SJCRH30 (cell line): ENCODE measurements at places on chromosomes 3 and 15. TPM values are rescaled to one million over a fixed set of nuclear protein-coding genes. Genes with fewer than 3 reads are reported as not detected.

SLC6A11 gene
- total RNA-seq: 0.03 TPM in 1 of 2 replicates, not detected in the other

DNA sequence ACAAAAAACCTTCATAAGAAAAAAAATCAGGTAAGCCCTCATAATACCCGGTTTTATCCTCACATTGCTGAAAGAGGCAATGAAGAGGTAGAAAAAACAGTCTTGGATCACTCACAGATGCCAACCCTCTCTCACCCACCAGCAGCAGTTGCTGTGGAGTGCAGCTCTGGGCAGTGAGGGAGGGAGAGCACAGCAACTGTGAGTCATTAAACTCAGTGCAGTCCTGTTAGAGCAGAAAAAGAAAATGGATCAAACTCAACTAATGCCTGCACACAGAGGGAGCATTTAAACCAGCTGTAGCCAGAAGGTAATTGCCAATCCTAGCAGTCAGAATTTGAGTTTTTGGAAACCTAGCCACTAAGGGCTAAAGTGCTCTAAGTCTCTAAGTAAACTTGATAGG, 1050.6 kb upstream of the ALCAM start:
- no peak for DNase-seq

DNA sequence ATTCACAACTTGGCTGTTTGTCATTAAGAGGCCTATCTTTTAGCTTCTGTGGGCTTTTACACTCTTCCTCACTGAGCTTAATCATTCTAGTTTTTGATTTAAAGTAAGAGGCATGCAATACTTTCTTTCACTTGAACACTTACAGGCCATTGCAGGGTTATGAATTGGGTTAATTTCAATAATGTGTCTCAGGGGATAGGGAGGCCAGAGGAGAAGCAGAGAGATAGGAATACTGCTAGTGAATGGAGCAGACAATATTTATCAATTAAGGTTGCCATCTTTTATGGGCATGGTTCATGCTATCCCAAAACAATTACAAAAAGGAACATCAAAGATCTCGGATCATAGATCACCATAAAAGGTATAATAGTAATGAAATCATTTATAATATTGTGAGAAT, 189.8 kb downstream of the EPHA3 start:
- no peak for DNase-seq

GRCh38 chr3:50666837-50667236, 7.9 kb upstream of the DOCK3 start:
- DNase-seq: no peak

DNA sequence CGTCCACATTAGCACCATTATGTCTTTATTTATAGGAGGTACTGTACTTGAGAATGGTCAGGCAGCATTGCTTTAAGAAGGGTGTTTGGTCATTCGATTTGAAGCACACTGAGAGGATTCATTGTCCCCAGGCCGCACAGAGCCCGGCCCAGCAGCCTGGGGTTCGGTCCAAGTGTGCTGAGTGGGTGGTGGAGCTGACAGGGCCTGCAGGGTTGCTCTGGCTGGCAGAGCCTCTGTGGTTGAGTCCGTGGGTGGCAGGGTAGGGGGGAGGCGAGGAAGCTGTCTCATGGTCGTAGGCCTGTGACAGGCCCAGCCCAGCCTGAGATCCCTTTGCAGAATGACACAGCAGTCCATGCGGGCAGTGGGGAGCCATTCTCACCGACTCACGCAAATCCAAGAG, 227.7 kb upstream of the TOPAZ1 start:
- no peak for DNase-seq

ATP13A5 gene
- total RNA-seq: 0.03 and 0.06 TPM in 2 replicates

SOX14 gene
- not detected in 2 replicates for total RNA-seq

DNA sequence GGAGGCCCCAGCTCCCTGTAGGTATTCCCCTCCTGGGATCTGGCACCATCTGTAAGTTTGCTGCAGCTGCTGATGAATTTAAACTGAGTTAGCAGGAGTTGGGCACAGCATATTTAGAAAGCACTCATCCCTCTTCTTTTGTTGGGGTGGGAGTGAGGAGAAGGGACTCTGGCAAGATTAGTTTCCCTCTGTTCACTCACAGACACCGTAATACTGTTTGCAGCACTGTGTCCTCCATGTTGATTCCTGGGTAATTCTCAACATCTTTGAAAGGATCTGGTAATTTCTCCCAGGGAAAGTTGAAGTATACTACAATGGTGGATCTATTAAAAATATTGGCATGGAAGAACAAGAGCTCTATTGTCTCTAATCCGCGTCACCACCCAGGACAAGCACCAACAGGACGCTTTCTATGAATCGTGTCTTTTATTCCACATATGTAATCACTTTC, 173.3 kb downstream of the RBMS3 start:
- no peak for DNase-seq

GOLGA8J gene
- total RNA-seq: not detected in 2 replicates

GRCh38 chr3:161081633-161082032, 23.5 kb downstream of the B3GALNT1 start:
- no peak for DNase-seq

DNA sequence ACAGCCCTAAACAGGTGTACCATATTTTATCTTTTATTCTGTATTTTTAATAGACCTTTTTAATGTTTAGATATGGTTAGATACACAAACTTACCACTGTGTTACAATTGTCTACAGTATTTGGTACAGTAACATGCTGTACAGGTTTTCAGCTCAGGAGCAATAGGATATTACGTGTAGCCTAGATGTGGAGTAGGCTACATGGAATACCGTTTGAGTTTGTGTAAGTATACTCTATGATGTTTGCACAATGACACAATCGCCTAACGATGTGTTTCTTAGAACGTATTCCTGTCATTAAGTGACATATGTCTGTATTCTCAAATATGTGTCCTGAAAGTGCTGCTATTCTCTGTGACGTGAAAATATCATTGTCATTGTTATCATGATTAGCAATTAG, 62.6 kb downstream of the MFSD1 start:
- DNase-seq: no peak

GPR62 gene
- total RNA-seq: not detected in 2 replicates

HHLA2 gene
- not detected in 2 replicates for total RNA-seq

GRCh38 chr3:179558742-179559364, 3.9 kb upstream of the ACTL6A start:
- DNase-seq: peak; percentile 54

RTP1 gene
- total RNA-seq: not detected in 2 replicates

C3orf80 gene
- 0.05 and 0.14 TPM in 2 replicates for total RNA-seq

GRCh38 chr3:59996056-59996455, 946.2 kb upstream of the CFAP20DC start:
- DNase-seq: no peak

ARGFX gene
- total RNA-seq: 1.1 and 1.2 TPM in 2 replicates

DNA sequence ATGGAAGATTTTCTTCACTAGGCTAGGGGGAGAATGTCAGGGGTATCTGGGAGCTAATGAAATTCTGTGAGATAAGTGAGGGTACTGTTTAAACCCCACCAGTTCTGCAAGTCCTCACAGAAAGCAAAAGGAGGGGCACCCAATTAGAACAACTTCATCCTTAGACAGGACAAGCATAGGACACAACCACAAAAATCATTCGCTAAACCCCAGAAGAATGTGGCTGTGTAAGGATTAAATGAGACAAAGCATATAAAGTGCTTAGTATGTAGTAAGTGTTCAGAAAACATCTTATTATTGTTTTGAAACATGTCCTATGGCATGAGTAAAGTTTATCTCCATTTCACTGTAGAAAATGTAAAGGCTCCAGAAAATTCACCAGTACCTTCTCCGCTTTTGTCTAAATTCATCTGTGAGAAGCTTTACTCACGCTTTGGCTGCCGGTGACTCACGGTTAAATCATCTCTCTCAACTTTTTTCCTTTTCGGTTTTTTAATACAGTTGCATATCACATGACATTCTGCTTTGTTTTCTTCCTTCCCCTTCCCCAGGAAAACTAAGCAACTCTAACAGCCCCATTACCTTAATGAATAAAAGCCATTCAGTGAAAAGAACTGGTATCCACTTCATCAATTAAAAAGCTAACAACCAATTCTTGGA, 1.7 kb downstream of the CLRN1 start:
- DNase-seq: no peak

- DNase-seq: no peak
Measured at GRCh38 chr15:68774521-68775235, 46.0 kb downstream of the ANP32A start.

GRCh38 chr3:64903006-64903405, 215.2 kb upstream of the ADAMTS9 start:
- DNase-seq: no peak

LRRC58 gene
- total RNA-seq: 44.1 and 48.5 TPM in 2 replicates

GRCh38 chr3:194184265-194184751, 48.4 kb downstream of the HES1 start:
- DNase-seq: no peak

GRCh38 chr3:56923526-56924224, 121.9 kb upstream of the ARHGEF3 start:
- peak; percentile 13 for DNase-seq

DNA sequence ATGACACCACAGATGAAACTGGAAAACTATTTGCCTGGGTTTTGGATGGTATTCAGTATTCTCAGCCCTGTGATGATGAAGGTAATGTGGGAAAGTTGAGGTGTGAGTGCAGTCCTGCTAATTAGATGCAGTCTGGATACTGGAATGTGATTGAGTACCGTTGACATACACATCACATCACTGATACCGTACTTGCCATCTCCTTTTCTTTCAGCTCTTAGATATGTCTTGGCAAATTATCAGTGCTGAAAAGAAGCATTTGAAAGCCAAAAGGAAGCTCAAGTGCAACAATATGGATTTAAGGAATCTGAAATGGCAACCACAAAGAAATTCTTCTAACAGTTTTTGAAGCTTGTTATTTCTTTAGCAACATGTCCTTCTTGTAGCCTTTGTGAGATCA, 381.4 kb upstream of the TGFBR2 start:
- DNase-seq: no peak

ZWILCH gene
- total RNA-seq: 53.4 and 61.8 TPM in 2 replicates

DNA sequence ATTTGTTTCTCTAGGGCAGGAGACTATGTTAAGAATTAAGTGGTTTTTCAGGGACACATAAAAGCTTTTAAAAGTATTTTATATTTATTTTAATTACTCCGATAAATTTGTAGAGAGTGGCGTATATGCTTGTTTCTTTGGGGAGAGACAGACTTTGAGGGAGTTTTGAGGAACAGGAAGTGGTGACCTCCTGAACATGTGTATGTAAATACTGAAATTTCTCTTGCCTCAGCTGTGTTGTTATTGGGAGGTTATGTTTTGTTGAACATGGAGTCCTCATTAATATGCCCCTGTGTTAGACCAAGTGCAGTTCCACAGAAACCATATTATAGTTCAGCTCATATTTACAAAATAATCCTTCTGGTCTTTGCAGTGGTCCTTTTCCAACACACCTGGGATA, 41.8 kb upstream of the UTS2B start:
- DNase-seq: no peak

GRCh38 chr3:168812234-168812633, 716.5 kb upstream of the GOLIM4 start:
- peak; percentile 2 for DNase-seq

- DNase-seq: peak; percentile 3
Measured at GRCh38 chr3:16945330-16945729, 60.6 kb downstream of the PLCL2 start.

MEF2A gene
- 33.5 and 41.2 TPM in 2 replicates for total RNA-seq

GRCh38 chr3:85737846-85738245, 779.1 kb downstream of the CADM2 start:
- DNase-seq: no peak

- peak; percentile 27 for DNase-seq
Measured at GRCh38 chr3:56323986-56324420, 144.3 kb downstream of the ERC2 start.

DNA sequence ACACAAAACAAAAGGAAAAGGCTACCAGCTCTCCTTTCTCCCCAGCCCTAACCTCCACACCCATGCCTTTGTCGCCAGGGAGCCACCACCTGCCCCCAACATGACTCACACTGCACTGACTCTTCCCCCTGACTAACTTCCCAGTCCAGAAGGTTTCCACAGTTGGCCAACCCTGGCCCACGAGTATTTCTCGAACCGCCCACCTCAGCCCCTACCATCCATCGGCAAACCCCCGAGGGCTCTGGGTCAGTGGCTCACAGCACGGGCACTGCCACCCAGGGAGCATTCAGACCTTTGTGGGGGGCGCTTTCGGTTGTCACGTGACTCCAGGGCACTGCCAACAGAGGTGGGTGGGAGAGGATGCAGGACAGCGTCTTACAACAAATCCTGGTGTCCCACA, 152.3 kb downstream of the LRRC28 start:
- DNase-seq: peak; percentile 23

DNA sequence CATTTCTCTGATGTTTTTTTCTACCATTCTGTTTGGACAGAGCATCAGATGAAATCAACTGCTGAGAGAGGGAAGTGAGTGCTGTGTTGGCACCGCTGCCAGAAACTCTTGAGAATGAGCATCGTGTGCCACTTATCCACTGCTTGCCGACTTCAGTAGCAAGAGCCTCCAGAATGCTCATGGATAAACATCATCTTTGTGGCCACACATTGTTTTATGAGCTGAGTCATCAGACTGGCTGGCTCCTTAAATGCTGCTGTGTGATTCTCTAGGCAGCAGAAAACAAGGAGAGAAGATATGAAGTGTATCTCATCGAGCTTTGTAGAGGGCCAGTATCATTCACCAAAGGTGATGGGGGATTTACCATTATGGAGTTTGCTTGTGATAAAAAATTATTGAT, 3.4 kb upstream of the DOCK3 start:
- DNase-seq: no peak

DNA sequence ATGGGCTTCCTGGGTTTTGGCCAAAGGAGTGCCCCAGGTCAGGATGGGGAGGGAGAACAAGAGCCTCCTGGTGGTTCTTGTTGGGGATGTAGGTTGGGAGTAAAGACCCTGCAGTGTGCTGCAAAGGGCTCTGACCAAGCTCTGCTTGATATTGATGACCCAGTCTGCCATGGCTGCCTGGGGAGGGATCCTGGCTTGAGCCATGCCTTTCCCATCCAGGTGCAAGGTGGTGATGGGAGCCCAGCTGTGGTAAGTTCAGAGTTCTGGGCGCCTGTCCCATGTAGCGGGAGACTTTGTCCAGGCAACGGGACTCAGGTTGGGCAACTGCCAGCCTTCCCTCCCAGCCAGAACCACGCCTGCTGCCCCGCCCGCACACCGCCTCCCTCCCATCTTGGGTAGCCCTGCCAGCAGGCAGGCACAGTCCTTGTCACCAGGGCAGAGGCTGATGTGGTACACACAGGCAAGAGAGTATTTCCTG, 2.6 kb downstream of the GNAI2 start:
- no peak for DNase-seq

DNA sequence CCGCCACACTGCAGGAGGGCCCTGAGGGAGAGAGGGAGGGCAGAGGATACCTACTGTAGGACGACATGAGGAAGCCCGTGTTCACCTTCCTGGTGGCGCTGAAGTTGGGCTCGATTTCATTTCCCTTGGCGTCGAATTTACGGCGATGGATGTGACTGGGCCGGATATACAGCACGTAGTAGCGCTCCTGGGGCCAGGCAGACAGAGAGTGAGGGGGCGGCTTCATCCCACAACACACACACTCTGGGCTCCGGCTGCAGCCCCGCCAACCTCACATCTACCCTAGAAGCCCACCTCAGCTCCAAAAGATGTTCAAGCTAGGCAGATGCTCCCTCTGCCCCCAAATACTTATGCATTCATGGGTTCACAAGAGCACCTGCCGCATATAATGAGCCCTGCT, 4.5 kb downstream of the ARPIN start:
- no peak for DNase-seq
